Thoracic aorta (tissue), 2 donors: ENCODE measurements at places on chromosomes 5 and 9.

GRCh38 chr5:62737766-62738165 lies 159.1 kb downstream of the LRRC70 start:
- DNase-seq, result no peak

GRCh38 chr5:100647461-100648230 lies 112.5 kb downstream of the FAM174A start:
- no peak for DNase-seq

GRCh38 chr5:9549941-9550340 lies 4.1 kb upstream of the SEMA5A start:
- DNase-seq, result no peak

GRCh38 chr9:105932276-105932675 lies 237.9 kb downstream of the TMEM38B start:
- DNase-seq, result no peak

DNA sequence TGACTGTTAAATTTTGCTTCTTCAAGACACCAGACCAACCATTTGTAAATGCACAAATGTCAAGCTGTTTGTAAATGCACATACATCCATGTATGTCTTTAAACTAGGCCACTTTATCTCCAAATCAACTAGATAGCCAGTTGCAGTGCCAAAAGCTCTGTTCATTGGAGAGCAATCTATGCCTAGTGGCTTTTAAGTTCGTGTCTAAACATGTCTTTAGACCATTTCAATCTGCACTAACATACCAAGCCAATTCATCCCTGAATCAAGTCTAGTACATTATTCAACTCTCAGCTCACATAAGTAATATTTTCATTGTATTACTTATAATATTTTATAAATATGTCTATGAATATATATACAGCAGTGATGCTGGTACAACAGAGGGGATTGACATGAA lies 985.9 kb downstream of the CDH18 start:
- DNase-seq, result no peak

DNA sequence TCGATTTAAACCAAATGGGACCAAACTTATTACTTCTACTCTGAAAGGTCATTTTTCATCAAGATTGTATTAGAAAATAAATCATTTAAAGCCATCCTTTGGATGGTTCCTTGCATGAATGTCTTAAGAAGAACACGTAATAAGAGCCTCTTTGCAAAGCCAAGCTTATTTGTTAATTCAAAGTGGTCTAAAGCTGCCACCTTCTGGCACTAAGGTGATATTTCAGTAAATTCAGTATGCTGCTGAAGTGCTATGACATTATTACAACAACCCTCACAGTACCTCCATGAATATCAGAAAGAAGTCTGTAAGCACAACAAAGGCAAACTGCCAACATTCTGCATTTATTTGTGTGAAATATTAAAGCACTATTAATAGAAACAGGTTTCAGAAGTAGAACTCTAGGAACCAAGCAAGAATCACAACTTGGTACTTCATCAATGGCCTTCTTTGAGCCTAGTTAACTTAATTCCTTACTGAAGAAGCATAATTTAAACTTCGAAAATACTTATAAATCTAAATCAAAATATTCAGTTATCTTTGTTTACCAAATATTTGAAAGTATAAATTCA lies 53.1 kb upstream of the TYRP1 start:
- no peak for DNase-seq

DNA sequence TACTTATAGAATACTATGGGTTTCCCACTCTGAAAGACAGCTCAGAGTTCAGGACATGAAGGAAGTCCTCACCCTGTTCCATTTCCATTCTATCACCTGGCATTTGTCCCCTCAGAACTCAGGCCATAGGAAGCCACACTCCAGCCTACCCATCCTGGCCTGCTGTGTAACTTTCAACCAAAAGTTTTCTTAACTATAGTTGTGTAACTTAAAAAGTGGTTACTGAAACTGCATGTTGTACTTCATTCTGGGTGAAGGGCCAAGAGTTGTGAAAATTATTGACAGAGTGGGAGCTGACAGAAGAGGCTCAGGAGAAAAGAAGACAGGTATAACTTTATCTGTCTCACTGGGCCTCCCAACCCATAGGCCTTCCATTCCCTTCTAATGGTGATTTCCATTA lies 212.5 kb downstream of the RAB3C start:
- DNase-seq, result no peak

- DNase-seq, result no peak
These were observed 115.8 kb upstream of the OTULINL start for GRCh38 chr5:14465776-14466175.

DNA sequence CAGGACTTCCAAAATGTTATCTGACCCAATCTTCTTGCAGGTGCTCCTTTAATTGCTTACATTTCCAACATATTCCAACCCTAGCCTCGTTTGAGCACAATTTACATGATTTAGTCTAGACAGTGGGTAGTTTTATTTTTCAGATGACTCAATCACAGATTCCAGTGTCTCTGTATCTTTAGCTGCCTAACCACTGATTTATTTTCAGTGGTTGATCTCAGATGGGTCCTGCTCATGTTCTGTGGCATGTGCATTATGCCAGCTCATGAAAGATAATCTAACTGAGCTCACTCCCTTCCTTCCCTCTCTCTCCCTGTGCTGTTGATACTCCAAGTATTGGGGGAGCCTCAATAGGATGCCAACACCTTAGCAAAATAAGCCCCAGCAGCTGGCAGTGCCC lies 106.1 kb upstream of the ICE1 start:
- no peak for DNase-seq

DNA sequence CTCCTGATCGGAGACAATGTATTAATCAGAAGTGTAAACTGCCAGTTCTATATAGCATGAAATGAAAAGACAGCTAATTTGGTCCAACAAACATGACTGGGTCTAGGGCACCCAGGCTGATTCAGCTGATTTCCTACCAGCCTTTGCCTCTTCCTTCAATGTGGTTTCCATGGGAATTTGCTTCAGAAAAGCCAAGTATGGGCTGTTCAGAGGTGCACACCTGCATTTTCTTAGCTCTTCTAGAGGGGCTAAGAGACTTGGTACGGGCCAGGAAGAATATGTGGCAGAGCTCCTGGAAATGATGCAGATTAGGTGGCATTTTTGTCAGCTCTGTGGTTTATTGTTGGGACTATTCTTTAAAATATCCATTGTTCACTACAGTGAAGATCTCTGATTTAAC lies 22.4 kb downstream of the IL7R start:
- DNase-seq, result no peak

DNA sequence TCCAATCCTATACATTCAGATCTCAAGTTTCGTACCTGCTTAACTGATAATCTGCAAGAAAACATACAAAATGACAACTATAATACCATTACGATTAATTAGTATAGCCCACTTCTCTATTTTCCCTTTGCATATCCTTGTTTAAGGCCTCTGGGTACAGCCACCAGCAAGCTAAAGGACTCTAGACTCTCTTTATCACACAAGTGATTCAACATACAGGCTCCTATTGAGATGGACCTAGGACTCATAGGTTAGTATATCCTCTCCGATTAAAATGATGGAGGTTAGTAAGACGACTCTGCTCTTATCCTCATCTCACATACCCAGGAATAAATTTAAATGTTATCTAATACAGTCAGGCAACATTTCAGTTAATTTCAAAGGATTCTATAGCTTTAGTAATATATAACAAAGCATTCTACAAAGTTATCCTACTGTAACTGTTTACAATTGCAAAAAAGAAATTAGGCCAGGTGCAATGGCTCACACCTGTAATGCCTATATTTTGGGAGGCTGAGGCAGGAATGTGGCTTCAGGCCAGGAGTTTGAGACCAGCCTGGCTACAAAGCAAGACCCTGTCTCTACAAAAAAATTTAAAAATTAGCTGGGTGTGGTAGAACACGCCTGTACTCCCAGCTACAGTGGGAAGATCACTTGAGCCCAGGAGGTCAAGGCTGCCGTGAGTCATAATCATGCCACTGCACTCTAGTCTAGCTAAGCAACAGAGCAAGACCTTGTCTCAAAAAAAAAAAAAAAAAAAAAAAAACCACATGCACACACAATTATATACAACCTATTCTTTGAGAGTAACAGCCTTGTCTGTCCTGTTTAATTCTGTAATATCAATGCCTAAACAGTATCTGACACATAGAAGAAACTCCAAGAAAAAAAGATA lies 15.4 kb downstream of the HAUS6 start:
- DNase-seq, result no peak

- DNase-seq, result no peak
These were observed 8.6 kb downstream of the ZFP62 start for GRCh38 chr5:180852495-180852894.

DNA sequence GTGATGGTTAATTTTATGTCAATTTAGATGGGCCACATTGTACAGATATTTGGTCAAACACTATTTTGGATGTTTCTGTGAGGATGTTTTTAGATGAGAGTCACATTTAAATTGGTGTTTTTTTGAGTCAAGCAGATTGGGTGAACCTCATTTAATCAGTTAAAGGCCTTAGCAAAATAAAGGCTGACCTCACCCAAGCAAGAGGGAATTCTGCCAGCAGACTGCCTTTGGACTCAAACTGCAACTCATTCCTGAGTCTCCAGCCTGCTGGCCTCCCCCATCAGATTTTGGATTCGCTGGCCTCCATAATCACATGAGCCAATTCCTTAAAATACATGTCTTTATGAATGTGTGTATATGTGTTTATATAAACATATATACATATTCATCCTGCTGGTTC lies 282.7 kb upstream of the POU5F2 start:
- DNase-seq, result no peak

- no peak for DNase-seq
These were observed 30.1 kb downstream of the PTPA start for GRCh38 chr9:129141066-129142041.

DNA sequence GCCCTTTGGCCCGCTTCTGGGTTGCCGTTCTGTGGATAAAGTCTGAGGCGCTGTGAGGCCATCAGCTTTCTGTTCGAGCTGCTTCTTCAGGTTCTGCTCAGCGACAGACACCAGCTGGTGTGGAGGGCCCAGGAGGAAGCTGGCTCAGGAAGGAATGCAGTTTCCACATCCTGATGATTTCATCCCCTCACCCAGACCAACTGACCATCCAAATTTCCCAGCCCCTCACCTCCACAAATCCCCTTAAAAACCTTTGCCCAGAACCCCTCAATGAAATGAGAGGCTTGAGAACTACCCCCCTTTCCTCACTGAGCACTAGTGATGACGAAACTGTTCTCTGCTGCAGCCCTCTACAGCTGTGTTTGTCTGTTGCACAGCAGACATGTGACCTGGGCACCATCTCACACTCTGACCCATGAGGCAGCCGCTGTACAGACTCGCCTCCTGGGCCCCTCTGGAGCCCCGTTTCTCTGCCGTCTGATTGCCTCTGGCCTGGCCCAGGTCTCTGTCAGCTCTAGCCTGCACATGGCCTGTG lies 45.4 kb downstream of the SPATA31C2 start:
- DNase-seq, result no peak

- DNase-seq, result no peak
These were observed 54.3 kb downstream of the TENT4A start for GRCh38 chr5:6767481-6768063.

- DNase-seq, result no peak
These were observed 77.4 kb downstream of the PTPDC1 start for GRCh38 chr9:94161673-94162072.

GRCh38 chr9:106019039-106019680 lies 324.8 kb downstream of the TMEM38B start:
- DNase-seq, result no peak

GRCh38 chr9:89051421-89052025 lies 60.3 kb downstream of the S1PR3 start:
- DNase-seq, result no peak

DNA sequence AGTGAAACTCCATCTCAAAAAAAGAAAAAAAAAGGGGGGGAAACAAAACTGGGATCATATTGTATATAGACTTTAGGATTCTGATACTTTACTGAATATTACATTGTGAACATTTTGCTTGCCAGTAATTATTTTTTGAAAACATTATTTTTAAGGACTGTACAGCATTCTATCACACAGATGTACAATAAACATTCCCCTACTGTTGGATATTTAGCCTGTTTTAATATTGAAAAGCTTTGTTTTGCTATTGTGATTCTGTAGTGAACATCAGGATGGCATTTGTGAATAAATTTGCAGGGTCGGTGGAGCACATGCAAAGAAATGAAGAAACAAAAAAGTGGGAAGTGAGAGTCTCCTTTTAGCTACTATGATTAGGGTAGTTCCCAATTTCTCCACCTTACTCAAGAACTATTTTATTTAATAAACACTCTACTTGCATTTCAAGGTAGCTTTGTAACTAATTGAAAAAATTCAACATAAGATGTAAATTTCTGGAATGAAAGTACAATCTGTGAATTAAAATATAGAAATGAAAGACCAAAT lies 18.7 kb downstream of the RASGRF2 start:
- DNase-seq, result no peak

- no peak for DNase-seq
These were observed 8.1 kb upstream of the KLF9 start for GRCh38 chr9:70422371-70423043.

- no peak for DNase-seq
These were observed 395.5 kb upstream of the IRX1 start for GRCh38 chr5:3199962-3200755.

DNA sequence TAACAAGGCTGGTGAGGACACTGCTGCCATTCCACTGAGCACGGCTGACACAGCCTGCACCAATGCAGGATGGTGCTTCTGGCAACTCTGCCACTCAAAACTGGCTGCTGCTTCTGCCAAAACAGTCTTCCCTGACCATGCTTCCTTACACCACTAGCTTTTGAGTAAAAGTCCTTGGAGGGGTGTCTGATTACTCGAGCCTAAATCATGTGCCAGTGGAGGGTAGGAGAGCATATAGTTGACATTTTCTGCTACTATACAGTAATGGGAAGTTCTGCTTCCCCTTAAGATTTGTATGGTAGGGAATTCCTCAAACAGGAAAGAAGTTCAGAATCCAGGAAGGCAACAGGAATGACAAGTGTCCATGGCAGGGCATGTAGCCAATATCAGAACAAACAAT lies 12.2 kb upstream of the PJA2 start:
- DNase-seq, result no peak

GRCh38 chr9:123710299-123710698 lies 219.6 kb downstream of the DENND1A start:
- DNase-seq, result no peak

DNA sequence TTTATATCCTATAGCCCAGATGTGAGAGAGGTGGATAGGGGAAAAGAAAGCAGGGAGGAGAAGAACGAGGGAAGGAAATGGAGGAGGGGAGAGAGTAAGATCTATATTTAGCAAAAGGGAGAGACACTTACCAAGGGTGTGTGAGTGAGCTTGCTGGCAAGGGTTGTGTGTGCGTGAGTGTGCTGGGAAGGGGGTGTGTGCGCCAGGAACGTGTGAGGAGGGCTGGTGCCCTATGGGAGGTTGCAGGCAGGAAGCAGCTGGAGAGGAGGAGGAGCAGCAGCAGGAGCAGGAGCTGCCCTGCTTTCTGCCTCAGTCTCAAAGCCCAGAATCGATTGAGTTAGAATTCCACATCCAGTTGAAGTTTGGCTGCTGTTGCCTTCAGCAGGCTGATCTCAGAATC lies 148.3 kb upstream of the RUSC2 start:
- DNase-seq, result peak; percentile 67

DNA sequence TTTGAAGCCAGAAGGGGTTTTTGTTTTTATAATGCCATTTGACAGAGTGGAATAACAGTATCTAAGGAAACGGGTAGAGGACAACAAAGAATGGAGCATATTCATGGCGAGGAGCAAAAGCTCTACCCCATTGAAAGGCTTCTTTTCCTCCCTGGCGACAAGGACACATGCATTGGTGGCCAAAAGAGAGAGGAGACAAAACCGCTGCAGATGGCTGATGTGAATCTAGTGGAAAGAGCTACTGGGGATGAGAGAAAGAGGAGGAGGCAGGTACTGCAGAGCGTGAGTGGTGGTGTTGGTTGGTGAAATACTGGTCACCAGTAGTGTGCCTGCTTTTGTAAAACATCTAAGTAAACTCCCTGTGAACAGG lies 491 bp downstream of the APC start:
- DNase-seq, result no peak
